Cardiac fibroblast (primary cell): ENCODE measurements at places on chromosomes 13 and 19.

DNA sequence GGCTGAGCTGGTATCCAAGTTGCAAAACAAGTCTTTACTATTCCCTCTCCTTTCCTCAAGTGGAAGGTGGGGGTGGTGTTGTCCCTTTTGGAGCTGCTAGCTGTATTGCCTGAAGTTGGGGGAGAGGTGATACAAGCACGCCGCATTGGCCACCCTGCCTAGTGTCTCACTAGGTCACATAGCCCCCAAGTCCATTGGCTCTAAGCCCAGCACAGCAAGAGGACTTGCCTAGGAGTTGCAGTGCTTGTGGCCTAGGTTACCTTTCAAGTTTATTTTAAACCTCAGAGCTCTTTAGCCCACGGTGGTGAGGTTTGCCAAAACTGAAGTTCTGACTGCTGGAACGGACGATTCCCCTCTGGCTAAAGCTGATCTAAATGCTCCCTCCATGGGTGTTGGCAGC lies 5.3 kb upstream of the DNAJC3 start:
- DNase-seq = no peak

DNA sequence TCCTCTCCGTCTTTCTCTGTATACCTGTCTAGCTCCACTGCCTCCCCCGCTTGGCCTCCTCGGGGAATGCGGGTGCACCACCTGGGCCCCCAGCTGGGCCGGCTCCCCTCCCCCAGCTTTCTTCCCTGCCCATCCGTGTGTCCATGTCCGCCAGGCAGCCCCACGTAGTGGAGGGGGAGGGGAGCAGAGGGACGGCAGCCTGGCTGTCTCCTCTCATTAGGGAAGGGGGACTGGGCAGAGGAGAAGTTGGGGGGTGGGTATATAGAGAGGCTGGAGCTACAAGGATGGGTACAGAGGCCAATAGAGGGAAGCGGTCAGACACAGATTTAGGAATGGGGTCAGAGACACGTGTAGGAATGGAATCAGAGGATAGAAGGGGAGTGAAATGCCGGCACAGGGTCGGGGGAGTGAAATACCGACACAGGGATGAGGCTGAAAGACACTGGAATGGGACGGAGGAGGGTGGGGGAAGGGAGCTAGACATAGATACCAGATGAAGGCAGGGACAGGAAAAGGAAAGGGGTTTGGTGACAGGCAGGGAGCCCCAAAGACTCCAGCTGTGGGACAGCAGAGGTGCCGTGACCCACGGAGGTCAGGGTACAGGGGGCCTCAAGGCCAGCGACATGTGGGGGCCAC lies 2.8 kb downstream of the NECTIN2 start:
- DNase-seq = no peak

GRCh38 chr13:93029536-93029935 lies 197.1 kb upstream of the GPC6 start:
- DNase-seq = peak; percentile 32

GRCh38 chr19:40687525-40688016 lies 2.9 kb downstream of the NUMBL start:
- DNase-seq = peak; percentile 83

DNA sequence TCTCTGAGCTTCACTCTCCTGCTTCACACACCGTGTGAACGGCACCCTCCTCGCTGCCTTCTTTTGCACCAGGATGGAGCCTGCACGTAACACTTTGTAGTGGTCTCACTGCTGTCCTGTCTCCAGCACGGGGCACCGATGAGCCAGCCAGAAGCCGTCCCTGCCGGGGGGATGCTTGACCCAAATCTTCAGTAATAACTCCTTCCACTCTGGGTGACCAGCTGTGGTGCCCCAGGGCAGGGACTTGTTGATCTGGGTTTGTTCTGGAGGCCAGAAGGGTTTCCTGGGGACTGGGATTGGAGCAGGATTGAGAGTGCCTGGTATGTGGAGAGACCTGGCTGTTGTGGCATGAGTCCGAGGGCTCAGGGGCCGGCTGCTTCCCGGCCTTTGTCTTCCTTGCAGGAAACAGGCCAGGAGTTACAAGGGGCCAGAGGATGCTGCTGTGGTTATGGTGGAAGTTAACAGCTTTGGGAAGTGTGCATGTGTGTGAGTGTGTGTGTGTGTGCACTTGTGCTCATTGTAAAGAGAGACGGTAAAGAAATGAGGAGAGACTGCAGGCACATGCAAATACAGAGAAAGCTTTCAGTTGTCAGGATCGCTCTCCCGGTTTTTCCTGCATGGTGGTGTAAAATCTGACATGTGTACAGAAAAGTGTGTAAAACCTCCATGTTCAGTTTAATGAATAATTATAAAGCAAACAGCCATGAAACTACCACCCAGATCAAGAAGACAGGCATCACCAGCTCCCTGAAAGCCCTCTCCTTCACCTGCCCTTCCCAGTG lies 18.9 kb downstream of the PAK4 start:
- peak; percentile 13 for DNase-seq

DNA sequence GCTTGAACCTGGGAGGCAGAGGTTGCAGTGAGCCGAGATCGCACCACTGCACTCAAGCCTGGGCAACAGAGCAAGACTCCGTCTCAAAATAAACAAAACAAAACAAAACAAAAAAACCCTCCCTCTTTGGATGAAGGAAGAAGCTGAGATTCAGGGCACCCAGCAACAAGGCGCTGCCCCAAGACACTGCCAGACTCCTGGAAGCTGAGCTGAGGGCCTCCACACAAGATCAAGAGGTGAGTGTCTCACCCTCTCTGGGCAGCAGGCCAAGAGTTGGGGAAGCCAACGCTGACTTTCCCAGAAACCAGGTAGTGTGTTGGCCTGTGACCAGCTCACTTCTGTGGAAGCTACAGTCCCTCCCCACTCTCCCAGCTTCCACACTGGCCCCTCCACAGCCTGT lies 3.7 kb upstream of the TYROBP start:
- no peak for DNase-seq

- no peak for DNase-seq
Observed at GRCh38 chr13:44763615-44764301, 187.6 kb upstream of the TSC22D1 start.

DNA sequence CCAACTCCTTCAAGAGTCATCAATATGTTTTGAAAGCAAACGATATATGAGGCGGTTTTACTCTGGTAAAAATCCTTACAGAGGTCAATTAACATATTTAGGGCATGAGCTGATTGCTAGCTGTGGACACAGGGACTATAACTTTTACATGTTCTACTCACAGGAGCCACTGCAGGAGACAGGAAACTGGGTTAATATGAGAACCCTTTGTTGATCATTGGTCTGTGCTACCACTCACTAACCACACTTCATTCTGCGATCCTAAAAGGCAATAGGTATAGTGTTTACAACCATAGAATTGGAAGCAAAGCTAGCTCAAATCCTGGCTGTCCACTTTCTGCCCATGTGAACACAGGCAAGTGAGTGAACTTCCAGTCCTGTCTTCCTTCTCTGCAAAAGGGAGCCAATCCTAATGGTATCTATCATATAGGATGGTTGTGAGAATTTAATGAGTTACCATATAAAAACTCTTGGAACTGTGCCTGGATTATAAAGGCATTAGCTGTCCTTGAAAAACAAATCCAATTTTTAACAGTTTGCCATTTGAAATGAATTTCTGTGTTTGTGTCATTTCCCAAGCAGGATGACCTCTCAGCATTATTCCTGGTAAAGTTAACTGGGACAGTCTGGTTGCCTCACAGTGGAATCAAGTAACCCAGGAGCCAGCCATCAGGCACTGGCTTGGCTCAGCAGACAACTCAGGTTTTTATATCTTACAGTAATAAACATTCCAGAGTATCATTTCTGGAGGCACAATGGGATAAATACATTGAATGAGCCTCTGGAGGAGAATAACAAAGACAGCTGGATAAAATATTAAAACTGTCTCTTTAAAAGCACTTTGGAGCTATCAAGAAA lies 29.8 kb upstream of the RAP2A start:
- peak; percentile 12 for DNase-seq

DNA sequence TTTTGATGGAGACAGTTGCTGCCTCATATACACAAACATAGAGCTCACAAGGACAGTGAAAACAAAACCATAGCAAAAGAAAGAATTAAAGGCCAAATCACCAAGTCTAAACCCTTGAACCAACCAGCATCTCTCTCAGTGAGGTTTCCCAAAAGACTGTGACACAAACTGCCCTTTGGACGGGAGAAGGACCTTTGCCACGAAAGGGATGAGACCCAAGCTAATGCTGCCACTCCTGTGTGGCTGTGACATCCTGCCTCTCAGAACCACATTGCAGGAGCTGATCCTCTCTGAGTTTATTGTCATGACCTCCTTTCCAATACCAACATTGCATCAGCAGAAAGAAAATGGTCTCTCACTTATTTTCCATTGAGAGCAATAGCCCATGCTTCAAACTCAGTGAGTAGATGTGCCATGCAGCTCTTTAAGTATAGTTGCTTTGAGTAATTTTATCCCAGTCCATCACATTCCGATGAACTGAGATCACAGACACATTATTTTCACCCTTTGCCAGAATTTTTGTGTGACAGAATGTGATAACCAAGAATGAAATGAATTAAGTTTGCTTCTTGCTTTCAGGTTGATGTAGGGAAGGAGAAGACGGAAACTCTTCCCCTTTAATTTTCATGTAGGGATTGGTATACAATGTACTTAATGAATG lies 133.5 kb upstream of the IRS2 start:
- peak; percentile 42 for DNase-seq

GRCh38 chr13:43316946-43317353 lies 293.6 kb downstream of the DNAJC15 start:
- peak; percentile 72 for DNase-seq
